ENCODE measurements at places on chromosomes 5 and 9.
A peak's percentile ranks its signal among the peaks of the same experiment; 100 is the strongest.

DNA sequence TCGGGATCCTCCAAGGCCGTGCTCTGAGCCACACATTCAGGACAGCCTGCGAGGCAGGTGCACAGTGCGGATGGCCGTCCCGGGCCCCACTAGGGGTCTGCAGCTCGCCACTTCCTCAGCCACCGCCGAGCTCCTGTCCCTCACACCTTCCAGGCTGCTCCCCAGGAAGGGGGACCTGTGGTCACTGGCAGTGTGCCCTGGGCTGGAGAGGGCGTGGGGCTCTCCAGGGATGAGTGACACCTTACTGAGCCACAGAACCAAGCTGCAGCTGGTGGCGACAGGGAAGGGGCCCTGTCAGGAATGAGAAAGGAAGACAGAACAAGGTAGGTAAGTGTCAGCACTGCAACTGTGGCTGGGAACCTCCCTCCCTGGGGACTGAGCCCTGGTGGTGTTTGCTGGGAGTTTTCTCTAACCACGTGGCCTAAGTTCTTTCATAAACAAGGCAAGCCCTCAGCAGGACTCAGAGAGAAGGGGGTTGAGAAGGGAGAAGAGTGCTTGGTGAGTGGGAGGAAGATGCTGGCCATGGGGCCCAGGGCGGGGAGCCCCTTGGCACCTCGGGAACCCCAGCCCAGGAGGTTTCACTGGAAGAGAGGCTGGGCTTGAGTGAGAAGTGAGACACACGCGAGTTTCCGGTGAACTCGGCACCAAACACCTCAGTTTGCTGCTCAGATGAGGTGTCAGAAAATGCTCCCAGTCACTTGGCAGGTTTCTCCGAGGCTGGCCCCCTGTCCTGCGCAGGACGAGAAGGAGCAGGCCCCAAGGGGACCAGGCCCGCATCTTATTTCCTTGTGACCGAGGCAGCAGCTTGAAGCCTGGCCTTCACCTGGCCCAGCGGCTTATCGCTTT, 5.2 kb downstream of the IL13 start:
- no peak for DNase-seq

DNA sequence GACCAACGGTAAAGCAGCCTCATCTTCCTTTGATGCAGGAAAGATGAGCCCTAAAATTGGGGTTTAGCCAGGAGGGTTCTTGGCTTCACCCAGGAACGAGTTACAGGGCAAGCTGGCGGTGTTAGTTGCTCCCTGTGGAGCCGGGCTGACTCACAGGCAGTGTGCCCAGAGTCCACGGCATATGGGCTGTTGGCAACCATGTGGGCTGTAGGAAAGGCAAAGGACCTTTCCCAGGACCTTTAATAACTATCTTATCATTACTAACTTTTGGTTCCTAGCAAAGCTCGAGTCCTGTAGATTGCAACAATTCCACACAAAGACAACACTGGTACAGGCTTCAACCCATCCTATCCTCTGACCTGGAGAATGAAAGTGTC, 29.8 kb upstream of the CLPTM1L start:
- no peak for DNase-seq

- no peak for DNase-seq
These were observed 730.0 kb downstream of the MAT2B start for GRCh38 chr5:164235300-164235891.

GRCh38 chr5:17089690-17090089, 127.7 kb upstream of the BASP1 start:
- no peak for DNase-seq

DNA sequence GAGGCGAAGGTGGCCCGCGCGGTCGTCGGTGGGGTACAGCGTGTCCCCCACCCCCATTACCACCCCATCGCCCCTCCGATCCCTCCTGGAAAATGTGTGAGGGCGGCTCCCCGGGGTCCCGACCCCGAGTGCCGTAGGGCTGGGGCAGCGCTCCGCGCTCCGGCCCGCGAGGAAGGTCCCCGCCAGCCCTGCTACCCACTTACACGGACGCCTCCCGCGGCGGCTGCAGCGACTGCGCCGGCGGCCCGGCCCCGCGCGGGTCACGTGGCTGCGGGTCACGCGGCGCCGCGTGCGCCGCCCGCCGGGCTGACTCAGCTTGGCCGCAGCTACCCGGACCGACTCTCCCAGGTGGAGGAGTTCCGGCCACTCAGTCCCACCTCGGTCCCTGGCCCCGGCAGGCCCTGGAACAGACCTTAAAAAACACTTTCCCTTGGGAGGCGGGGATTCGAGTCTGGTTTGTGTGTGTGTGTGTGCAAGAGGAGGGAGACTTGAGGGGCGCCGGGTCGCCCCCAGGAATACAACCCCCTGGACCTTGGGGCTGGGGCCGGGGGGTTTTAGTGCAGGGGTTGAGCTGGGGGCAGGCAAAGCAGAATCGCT, at the start of gene GNPDA1:
Gene GNPDA1, minus strand, starts transcription at position 236 of the 597 bp plus-strand sequence. CDS start 992 bp downstream, outside the sequence.
- peak; percentile 56 for DNase-seq

GRCh38 chr5:61202213-61202612, 39.9 kb upstream of the SMIM15 start:
- no peak for DNase-seq

DNA sequence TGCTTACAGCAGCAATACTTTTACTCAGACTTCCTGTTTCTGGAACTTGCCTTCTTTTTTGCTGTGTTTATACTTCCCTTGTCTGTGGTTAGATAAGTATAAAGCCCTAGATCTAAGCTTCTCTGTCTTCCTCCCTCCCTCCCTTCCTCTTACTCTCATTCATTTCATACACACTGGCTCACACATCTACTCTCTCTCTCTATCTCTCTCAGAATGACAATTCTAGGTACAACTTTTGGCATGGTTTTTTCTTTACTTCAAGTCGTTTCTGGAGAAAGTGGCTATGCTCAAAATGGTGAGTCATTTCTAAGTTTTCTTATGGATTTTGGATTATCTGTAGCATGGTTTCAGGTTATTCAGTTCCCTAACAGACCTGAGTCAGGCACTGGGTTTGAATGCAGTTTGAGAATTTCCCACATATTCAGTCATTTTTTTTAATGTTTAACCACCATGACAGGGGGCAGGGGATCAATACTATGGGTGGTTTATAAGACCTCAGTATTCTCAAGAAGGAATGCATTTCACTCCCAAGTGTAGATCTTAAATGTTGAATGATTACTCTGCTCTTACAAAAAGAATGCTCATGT, at the start of gene IL7R:
Gene IL7R, plus strand, starts transcription at position 127 of the 587 bp plus-strand sequence. Its CDS starts 87 bp downstream, at position 214.
- no peak for DNase-seq

- DNase-seq = no peak
These were observed 248.9 kb downstream of the DOCK8 start for GRCh38 chr9:463455-464171.

DNA sequence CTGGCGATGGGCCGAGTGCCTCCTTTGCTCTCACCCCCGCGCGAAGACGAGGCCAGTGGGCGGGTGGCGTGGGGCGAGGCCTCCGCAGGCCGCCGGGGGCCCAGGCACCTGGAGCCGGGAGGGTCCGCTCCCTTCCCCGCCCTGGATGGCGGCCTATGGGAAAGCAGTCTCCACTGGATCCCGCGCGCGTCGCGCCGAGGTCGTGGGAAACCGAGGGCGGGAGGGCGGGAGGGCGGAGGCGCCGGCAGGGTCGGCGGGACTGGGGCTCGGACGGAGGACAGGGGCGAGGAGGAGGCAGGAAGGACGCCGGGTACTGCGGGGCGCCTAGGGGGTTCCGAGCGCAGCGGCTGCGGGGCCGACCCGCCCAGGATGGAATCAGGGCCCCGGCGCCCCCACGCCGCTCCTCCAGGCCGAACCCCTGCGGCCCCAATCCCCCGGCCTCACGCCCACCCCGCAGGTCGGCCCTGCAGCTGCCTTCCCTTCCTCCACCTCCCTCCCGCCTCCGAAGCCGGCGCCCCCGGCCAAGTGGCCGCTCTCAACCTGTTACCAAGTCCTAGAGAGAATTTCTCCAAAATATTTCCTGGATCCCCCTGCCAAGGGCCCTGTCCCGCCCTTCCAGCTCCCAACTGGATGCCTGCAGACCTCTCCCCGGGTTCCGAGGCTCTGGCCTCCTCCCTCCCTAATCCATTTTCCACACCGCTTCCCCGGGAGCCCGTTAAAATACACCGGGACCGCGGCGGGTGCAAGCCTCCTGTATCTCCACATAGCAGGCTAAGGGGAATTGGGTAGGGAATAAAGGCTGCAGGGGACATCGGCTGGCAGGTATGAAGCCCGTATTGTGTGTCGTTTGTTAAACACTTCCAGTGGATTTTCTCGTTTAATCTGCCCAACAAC, 146.3 kb downstream of the ERCC6L2 start:
- DNase-seq = no peak

DNA sequence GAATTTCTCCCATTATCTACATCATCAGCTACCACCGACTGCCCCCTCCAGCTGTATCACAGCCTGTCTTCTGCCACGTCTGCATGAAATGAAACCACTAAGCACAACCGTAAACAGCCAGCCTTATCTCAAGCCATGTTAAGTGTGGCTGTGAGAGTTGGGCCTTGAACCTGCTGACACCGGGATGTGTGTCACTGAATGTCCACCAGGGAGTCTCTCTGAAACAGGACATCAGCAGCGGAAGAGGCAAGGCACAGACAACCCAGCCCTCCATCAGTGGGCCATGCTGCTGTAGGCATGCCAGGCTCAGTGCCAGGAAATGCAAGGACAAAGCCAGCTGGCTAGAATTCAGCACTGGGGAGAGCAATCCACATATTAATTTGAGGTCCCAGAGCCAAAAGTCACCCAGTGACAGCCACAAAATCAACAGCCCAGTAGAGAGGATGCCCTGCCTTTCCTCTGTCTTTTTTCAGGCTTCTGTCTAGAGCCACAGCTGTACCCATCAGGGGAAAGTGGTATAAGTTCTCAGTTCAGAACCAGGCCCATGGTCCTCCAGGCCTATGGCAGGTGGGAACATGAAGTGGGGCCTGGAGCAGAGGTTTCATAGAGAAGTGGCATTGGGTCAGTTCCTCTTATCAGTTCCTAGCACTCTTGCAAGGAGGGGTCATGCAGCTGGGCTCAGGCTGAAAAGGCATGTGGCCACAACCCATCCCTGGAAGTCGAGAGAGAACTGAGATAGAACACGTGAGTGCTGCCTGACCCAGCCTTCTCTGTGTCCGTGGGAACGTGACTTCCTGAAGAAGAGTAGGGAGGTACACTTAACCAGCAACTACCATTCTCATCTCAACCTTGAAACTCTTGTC, 199.4 kb downstream of the ESM1 start:
- DNase-seq = no peak

DNA sequence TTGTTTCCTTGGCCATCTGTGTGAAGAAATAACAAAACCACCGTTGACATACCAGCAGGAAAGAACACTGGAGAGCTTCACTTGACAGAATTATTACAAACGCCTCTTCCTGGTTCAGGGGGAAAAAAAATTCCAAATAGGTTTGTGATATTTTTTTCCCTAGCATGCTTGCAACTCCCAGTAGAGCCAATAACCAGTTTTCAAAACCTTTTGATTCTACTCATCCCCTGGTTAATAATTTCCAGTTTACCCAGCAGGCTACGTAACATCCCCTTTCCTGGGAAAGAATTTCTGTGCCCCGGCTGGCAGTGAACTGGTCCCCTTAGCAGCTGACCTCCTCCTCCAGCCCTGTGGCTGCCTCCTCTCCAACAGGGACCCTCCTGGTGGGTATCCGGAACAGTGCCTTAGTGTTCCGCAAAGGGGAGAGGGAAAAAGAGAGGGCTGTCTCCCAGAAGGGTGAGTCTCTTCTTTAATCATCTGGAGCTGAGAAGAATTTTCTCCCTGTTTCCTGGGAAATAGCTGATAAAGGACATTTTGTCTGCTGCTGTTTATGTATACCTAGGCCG, 72.8 kb upstream of the BOD1 start:
- no peak for DNase-seq

DNA sequence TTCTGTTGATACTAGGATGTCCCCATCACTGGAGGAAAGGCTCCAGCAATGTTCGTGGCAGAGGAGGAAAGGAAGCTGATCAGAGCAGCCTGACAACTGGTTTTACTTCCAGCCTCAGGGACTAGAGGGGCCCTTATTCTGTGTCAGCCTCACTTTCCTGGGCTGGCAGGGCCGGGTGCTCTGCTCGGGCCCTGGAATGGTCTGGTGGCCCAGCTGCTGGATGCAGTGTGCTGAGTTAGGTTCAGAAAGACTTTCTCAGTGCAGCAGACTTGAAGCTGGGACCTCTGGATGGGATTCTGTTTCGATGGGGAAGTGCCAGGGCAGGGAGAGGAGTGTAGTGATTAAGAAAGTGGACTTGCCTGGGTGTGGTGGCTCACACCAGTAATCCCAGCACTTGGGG, 81.0 kb downstream of the MACROH2A1 start:
- DNase-seq = no peak

DNA sequence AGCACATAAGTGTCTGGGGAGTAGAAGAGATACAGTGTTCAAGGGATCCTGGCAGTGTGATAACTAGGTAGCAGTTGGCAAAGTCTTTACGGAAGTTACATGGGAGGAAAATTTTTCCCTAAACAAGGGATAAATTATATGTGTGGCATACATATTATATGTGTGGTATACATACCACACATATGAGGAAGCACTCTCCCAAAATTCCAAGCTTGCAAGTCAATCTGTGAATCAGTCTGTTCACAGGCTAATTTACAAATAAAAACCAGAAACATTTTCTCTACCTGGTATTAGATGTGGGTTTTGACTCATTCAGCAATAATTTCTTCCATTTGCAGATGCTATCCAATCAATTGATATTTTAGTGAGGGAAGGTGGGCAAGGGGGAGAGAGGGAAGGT, 110.0 kb downstream of the ISOC1 start:
- no peak for DNase-seq

DNA sequence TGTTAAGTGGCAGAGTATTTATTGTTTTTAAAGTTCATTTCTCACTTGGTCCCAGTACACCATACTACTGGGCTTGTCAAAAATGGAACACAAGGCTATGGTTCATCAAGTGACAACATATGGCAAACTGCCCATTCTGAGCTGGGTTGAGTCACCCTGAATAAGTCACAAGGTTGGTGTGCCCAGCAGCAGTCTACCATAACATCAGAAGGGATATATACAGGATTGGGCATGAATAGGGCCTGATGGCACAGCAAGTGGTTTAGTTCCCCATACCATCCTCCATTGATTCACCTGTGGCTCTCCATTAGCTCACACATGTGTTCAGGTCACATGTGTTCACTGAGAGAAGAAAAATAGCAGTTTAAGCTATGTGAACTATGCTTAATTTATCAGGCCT, 249.8 kb upstream of the PRDM9 start:
- DNase-seq = no peak

GRCh38 chr5:6712142-6712576, 1.1 kb upstream of the TENT4A start:
- DNase-seq = peak; percentile 41

Measured in effector CD4-positive, alpha-beta T cell (primary cell).